ENCODE measurements at places on chromosomes 7 and 10.

GRCh38 chr10:31000867-31001266, 30.8 kb downstream of the ZNF438 start:
- DNase-seq: no peak

GRCh38 chr10:126014309-126014708, 117.9 kb downstream of the FANK1 start:
- DNase-seq: no peak

GRCh38 chr7:15643000-15643705, 43.3 kb downstream of the MEOX2 start:
- DNase-seq: no peak

DNA sequence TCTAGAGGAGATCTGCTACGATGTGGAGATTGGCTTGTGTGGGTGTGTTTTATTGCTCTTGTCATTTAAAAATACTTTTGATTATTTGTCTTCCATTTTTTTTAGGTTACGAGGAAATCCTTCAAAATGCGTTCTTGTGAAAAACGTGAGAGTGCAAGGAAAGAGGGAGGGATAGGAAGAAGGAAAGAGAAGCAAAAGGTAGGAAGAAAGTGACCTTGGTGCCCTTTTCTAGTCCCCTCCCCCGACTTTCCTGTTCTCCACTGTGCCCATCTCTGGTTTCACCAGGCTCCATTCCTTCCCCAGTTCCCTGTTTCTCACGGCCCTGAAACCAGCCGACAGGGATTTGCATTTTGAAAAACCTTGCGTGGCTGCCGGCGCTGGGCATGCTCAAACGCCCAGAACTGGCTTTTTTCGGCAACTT, 506 bp upstream of the GNAI1 start:
- no peak for DNase-seq

- no peak for DNase-seq
Observed at GRCh38 chr7:23018750-23019149, 4.8 kb upstream of the HYCC1 start.

- no peak for DNase-seq
Observed at GRCh38 chr10:21315645-21316220, 209.7 kb downstream of the SKIDA1 start.

- no peak for DNase-seq
Observed at GRCh38 chr7:95205665-95206225, 118.6 kb downstream of the PON1 start.

DNA sequence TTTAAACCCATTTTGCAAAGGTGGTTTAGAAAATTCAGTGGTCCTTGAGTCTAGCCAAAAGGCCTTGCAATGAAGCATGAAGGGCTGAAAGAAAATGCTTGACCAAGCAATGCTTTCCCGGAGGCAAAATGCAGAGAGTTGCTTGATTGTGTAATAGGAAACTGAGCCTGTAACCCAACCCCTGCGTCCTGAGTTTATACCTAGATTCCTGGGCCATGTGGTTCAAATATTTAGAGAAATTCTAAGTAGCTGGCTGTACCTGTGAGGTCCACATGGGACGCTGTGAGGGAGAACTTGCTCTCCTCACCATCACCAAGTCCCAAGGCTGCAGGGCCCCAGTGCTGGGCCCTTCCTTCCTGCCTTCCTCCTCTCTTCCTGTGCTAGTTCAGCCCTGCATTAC, 45.7 kb downstream of the CXCL12 start:
- peak; percentile 7 for DNase-seq

GRCh38 chr7:64654796-64655548, 11.0 kb upstream of the ZNF107 start:
- no peak for DNase-seq

GRCh38 chr10:95626500-95626899, 30.0 kb downstream of the ALDH18A1 start:
- no peak for DNase-seq

- DNase-seq: no peak
Observed at GRCh38 chr7:135747366-135747765, 1.2 kb downstream of the FAM180A start.

DNA sequence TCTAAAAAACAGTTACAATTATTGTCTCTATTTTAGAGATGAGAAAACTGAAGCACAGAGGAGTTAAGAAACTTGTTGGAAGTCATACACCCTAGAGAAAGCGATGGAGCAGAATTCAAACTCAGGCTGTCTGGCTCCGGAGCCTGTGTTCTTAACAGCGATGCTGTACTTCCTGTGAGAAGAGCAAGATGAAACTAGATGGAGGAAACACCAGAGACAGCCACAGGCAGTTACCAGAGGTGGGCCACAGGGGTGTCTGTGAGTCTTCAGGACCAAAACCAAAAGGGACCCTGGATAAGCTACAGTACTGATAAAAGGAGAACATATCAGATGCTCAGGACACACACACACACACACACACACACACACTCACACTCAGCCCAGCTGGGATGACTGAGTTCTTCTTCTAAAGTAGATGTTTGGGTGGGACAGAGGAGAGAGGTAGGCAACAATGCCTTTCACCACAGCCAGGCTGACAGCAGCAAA, 289.2 kb downstream of the FZD1 start:
- DNase-seq: no peak

DNA sequence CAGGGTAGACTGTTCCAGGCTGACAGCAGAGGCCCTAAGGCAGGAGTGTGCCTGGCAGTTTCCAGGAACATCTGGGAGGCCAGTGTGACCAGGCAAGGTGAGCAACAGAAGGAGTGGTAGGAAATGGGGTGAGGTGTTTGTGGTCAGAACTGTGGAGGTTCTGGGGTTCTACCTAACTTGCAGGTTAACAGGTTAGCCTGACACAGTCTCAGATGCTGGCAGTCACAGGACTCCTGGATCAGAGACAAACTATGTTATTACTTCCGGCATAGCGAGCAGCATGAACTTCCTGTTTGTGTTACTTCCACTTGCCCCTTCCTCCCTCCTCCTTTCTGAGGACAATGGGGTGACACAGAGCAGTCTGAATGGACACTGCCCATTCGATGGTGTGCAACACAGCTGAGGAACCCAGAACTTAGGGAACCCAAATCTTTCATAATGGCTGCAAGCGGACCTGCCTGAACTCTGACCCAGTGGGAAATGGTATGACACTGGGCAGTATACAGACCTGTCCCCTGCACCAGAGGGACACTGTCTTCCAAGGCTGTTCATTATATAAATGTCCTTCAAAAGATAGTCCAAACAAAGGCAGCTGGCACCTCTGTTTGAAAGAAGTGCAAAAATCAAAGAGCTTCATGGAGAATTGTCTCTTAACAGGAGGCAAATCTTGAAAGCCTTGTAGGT, 3.9 kb upstream of the SAR1A start:
- DNase-seq: no peak

DNA sequence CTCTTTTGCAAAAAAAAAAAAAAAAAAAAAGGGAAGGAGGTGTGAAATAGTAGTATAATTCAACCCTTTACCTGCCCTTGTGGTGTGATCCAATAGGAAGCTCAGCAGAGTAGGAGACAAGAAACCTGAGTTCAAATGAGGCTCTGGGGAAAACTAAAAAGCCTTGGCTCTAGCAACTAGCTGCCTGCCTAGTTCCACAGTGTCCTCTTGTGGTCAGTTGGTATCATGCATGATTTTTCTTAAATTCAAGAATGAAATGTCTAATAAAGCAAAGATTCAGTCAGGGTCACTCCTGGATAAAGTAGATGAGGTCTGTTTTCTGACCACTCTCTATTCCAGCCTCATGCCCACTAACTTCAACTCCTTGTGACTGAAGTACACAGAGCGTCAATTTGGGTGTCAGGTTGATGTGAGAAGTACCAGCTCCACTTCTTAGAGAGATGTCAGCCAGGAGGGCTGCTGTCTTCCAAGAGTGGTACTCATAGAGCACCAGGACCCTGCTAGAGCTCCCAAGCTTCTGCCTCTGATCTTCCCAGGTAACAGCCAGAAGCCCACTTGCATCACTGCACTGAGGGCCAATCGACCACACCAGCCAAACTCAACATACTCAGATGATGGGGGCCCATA, 10.5 kb downstream of the LSM5 start:
- no peak for DNase-seq

DNA sequence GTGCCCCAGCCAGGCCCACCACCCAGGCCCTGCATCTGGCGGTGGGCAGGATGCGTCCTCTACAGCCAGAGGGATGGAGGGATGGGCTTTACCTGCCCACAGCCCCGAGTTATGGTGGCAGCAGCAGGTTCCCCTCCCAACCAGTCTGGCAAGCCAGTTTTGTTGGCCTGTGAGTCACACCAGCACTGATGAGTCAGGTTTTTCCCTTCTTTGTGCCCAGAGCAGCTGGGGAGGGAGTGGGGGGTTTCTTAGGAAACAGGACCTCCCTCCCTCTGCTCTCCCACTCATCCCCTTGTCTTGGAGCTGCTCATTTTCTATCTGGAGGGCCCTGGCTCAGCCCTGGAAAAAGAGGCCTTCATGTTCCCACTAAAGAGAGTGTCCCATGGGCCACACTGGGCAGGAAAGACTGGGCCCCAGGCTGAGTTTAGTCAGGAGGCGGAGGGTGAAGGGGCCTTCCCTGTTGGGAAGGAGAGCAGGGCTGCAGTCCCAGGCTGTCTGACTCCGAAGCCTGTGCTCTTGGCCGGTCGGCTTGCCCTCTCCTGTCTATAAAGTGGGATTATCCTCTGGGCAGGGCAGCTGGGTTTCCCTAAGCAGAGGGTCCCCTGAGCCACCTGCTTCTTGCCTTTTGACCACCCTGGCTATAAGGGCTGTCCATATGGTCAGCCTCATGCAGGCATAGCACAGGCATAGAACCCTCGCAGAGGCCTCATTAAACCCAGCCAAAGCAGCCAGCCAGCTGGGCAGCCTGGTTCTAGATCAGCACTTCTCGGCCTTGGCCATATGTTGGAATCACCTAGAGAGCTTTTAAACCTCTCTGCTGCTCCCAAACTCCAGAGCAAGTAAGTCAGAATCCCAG, 30.2 kb upstream of the ANKRD2 start:
- peak; percentile 58 for DNase-seq

DNA sequence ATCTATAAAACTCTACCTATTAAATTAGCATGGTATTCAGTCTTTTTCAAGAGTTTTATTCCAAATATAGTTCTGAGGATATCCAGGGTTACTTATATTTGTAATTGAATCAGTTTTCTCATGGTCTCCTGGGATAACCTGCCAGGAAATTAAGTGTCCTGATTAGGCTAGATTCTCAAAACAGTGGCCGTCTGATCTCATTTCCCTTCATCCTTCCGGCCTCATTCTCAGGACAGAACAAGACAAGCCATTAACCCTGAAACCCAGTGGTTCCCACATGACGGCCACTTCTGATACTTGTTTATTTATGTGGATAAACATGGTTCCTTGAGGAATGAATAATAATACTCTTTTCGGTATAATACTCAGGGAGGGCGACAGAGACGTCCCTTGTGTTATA, 417.6 kb upstream of the POT1 start:
- DNase-seq: no peak

- DNase-seq: no peak
Observed at GRCh38 chr7:140262242-140262903, 85.6 kb upstream of the KDM7A start.

DNA sequence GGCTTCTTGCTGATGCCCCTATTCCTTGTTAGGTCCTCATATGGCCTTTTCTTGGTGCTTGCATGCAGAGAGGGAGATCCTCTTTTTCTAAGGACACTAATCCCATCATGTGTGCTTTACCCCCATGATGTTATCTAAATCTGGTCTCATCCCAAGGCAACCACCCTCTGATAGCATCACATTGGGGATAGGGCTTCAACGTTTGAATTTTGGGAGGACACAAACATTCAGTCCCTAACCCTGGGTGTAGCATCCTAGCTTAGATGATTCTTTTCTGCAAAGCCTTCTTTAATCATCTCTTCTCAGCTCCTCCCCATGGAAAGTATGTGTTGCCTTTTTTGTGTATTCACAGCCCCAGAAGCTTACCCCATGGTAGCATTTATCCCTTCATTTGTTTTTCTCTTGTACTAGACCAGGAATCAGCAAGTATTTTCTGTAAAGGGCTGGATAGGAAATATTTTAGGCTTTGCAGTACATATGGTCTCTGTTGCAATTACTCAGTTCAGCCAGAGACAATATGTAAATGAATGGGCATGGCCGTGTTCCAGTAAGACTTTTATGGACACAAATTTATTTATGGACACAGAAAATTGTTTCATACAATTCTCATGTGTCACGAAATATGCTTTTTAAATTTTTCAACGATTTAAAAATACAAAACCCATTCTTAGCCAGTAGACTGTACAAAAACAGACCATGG, 101.5 kb upstream of the CSTF2T start:
- DNase-seq: no peak

DNA sequence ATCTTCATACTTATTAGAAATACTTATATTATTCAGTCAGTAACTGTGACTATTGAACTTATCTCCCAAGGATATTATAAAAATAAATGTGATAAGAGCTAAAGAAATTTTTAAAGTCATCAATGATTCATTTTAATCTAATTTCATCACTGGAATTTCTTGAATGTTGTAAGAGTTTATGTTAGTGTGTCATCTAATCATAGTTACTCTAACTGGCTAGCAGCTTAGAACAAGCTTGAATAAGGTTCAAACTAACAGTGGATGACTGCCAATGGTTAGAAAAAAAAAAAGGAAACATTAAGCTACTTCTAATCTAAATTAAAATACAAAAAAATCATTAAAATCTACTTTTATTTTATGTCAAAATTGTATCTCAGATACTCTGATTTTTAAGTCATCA, 1066.3 kb downstream of the CNTNAP2 start:
- DNase-seq: no peak

- DNase-seq: no peak
Observed at GRCh38 chr7:1920881-1921280, 250.8 kb downstream of the ELFN1 start.

GRCh38 chr10:89946106-89946505, 244.7 kb downstream of the KIF20B start:
- DNase-seq: no peak

DNA sequence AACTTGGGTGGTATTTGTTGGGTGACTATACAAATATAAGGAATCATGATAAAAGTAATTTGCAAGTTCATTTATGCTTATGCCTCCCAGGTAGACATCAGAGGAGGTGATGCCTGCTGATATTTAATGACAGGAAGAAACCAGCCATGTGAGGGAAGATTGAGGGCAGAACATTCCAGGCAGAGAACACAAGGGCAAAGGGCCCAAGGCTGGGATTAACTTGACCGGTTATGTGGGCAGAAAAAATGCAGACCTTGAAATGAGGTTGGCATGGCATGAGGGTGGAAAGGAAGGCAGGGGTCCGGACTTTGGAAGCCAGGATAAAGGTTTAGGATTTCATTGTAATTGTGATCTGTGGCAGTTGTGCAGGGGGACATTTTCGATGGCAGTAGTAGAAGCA, 68.0 kb upstream of the MTPN start:
- no peak for DNase-seq

- no peak for DNase-seq
Observed at GRCh38 chr10:84365335-84365881, 37.0 kb downstream of the CCSER2 start.

DNA sequence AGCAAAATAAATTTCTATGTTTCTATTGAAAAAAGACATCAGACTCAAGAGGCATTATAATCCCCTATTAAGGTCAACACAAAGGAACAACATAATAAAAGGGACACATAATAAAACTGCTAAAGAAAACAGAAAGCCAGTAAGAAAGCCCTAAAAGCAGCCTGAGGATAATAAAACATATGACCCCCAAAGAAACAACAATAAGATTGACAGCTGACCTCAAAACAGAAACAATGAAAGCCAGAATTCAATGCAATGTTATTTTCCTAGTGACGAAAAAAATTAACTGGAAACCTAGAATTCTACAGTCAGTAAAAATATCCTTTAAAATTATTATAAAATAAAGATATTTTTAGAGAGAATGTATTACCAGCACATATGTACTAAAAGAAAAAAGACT, 44.9 kb upstream of the FAM171A1 start:
- DNase-seq: no peak

All from activated CD8-positive, alpha-beta memory T cell treated with anti-CD3 and anti-CD28 coated beads, Interleukin-2, amount 50 U/mL, for 48 hours (primary cell).